ENCODE measurements at places on chromosomes 6 and 20.

- no peak for DNase-seq
Observed at GRCh38 chr20:43508106-43508505, 609 bp downstream of the L3MBTL1 start.

- DNase-seq, result no peak
Observed at GRCh38 chr6:13814938-13815575, 700 bp upstream of the MCUR1 start.

DNA sequence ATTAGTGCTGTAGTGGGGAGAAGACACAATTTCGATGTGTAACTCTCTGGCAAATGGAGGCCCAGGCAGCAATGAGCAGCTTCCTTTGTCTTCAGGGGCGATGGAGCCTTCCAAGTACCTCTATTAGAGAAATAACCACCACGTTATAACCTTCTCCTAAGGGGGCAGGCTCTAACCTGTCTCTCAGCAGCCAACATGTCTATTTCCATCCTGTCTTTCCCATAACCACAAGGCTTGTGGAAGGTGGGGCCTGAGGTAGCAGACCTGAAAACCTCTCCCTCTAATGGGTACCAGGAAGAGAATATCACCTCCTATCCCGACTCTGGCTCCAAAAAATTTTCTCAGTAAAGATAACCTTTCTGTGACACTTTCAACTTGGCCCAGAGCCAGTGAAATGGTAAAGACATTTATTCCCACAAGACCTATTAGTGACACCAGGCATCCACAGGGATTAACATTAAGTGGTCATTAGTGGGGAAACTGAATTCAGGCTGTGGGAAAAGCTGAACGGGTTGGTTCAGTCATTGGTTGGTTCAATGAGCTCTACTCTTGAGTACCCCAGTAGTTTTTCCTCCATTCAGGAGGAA, 4.0 kb downstream of the PEX6 start:
- no peak for DNase-seq

GRCh38 chr6:116467514-116467913, 6.3 kb downstream of the CALHM6 start:
- DNase-seq, result no peak

- DNase-seq, result no peak
Observed at GRCh38 chr20:2599288-2600006, 53.0 kb upstream of the NOP56 start.

DNA sequence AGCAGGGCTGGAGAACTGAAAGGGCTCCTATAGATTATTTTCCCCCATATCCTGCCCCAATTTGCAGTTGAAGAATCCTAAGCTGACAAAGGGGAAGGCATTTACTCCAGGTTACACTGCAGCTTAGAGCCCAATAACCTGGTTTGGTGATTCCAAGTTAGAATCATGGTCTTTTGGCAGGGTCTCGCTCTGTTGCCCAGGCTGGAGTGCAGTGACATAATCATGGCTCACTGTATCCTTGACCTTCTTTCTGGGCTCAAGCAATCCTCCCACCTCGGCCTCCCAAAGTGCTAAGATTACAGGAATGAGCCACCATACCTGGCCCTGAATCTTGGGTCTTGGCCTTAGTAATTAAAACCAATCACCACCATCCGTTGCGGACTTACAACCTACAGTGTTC, 1.0 kb upstream of the MMP9 start:
- DNase-seq, result no peak

DNA sequence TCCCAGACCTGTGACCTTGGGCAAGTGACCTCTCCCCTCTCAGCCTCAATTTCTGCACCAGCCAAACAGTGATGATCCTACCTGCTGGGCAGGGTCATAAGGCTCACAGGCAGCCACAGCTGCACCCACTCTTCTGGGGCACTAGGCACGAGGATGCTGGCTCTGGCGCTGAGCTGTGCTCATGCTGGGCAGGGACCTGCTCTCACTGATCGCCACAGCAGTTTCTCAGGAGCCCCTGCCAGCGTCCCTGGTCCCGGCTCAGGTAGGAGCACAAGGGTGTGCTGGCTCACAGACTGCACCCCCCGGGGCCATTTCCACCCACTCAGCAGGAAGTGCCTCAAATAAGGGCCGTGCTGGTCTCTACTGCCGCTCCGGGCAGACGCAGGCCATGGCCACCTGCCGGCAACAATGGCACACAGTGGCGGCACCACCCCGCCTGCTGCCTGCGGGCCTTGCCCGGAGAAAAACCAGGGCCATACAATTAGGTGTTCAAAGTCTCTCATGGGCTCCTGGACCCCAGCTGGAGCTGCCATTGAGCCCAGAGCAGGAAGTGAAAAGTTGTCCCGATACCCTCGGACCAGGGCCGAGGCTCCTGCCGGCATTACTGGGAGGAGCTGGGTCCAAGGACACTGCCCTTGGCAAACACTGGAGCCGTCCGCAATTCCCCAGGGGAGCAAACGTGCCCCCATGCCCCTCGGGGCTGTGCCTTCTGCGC, 4.6 kb upstream of the CABLES2 start:
- DNase-seq, result no peak

- no peak for DNase-seq
Observed at GRCh38 chr6:104381907-104382306, 477.8 kb downstream of the HACE1 start.

- DNase-seq, result peak; percentile 29
Observed at GRCh38 chr6:33314943-33315792, 1.3 kb upstream of the TAPBP start.

All from activated CD8-positive, alpha-beta memory T cell treated with anti-CD3 and anti-CD28 coated beads, Interleukin-2, amount 50 U/mL, for 4 hours (primary cell).